ENCODE measurements at places on chromosomes 2 and 18.

DNA sequence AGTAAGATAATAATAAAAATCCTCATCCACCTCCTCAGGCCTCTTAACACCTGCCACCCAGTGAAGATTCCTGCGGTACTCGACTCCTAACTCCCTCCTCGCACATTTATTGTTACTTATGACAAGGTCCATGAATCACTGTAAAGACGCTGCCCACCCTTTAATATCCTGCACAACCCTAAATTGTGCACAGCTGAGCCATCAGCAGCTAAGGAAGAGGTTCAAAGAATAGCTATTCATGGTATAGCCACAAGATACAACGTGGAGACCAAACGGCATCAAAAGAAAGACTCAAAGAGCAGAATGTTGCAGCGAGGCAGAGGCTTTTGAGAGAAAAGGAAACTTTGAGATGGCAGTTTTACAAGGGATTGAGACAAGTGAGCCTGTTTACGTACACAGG is 266.3 kb downstream of the SATB2 start:
- no peak for DNase-seq

DNA sequence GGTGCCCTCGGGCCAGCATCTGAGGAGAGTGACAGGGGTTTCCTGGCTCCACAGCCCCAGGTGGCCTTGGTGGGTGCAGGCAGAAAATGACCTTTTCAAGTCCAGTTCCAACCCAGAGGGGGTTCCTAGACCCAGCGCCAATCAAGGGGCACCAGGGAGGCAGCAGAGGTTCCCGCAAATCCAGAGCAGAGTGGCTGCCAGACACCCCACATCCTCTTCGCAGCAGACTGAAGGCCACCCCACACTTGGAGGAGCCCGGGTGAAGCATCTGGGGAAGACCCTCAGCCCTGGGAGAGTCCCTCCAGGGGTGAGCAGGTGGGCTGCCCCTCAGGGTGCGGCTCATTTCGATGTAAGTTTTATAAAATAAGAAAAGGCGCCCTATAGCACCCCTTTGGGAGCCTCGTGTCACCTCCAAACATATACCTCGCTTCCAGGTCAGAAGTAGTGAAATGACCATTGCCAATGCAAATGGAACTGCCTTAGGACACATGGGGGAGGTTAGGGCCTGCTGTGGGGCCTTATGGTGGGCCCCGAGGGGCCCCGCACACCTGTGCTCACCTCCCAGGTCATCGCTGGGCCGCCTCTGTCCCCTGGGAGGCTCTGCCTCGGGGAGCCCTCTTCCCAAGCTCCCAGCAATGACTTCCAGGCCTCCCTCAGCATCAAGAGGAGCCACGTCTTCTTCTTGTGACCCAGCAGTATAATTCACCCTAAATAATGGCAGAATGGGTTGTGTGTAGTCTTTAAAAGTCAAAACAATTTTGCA is 11.0 kb downstream of the RTP5 start:
- no peak for DNase-seq

GRCh38 chr2:142867136-142867535 is 10.3 kb upstream of the KYNU start:
- DNase-seq, result no peak

- no peak for DNase-seq
These were observed 469.4 kb upstream of the SPRED2 start for GRCh38 chr2:65901756-65902155.

- DNase-seq, result no peak
These were observed 65.3 kb downstream of the WDR75 start for GRCh38 chr2:189506514-189506976.

DNA sequence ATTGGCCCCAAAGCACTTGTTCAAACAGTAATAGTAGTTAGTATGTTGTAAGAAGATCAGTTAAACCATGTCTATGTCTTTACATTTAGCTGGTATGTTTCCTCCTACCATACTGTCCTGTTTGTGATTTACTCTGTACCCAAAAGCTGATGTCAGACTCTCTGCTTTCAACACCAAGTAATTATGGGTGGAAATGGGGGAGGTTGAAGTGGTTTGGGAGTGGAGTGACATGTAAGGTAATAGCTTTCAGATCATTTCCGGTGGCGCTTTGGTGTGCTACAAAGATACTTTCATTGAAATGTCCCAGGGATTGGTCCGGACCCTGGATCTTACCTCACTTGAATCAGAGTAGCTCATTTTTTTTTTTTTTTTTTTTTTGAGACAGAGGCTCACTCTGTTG is 39.7 kb upstream of the TGIF1 start:
- no peak for DNase-seq

GRCh38 chr2:41966431-41966893 is 81.4 kb upstream of the PKDCC start:
- DNase-seq, result peak; percentile 89

GRCh38 chr2:217836901-217837491 is 165.8 kb downstream of the TNS1 start:
- peak; percentile 74 for DNase-seq

DNA sequence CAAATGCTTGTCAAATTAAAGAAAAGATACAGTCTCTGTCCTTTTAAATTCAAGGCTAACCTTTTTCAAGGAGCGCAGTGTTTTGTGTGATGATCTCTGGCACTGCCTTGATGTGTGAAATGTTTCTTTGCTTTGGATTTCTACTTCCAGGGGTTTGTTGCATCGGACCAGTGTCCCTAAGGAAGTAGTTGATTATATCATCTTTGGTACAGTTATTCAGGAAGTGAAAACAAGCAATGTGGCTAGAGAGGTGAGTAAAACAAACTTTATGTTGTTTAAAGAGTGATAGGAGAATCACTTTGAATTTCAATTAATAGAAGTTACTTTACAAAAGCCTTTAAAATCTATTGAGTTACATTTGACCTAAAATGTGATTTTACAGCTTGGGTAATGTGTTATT is 28.8 kb downstream of the HADHB start:
- DNase-seq, result no peak

DNA sequence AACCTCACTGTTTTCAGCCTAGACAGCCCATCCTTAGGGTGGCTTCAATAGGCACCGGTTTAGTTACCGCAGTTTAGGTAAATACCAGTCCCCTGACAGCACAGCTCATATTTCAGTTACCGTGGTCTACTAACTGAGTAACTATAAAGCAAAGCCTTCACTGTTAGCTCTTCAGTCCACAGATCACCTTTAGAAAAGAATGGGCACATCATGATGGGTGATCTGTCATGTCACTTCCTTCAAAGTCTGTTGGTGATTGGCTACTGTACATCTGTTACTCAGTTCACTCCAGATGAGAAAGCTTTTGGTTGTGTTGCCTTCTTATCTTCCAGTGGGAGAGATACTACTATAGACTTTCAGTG is 21.0 kb downstream of the SLC20A1 start:
- no peak for DNase-seq

Measured in dorsolateral prefrontal cortex (tissue), 122 donors.